ENCODE measurements at places on chromosomes 2 and 18.

DNA sequence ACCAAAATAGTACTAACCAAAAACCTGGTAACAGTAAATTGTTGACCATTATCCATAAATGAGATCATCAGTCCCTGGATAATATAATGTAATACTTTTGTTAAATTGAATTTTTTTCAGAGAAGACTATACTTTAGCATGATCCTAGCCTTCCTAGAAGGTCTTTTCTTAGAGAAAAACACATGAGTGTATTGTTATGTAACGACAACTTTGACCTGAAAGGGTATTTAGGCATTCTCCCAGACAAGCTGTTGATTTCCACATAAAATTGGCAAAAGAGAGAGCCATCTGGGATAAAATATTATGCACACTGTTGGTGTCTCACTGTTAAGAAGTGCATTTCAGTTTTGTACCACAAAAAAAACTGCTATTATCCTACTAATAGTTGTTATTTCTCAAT, 120.0 kb upstream of the MAPRE2 start:
- no peak for DNase-seq

GRCh38 chr2:23583467-23583866, 198.5 kb downstream of the KLHL29 start:
- DNase-seq = no peak

DNA sequence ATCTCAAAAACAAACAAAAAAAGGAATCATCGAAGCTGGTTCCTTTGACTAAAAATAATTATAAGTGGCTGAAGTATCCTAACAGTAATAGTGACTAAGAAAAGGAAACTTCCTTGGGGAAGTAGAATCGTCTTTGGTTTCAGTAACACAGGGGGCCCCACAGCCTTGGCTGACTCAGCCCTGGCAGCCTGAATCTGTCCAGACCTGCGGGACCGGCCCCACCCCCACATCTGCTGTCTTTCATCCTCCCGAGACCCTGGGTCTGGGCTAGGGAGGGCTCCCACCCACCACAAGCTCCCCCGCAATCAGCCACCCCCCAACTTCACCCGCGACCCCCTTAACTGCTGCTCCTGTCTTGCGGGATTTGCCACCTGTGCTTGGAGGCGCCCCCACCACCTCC, 1452.6 kb upstream of the ACVR2A start:
- DNase-seq = no peak

- DNase-seq = no peak
Measured at GRCh38 chr2:126799301-126799700, 99.4 kb upstream of the TEX51 start.

DNA sequence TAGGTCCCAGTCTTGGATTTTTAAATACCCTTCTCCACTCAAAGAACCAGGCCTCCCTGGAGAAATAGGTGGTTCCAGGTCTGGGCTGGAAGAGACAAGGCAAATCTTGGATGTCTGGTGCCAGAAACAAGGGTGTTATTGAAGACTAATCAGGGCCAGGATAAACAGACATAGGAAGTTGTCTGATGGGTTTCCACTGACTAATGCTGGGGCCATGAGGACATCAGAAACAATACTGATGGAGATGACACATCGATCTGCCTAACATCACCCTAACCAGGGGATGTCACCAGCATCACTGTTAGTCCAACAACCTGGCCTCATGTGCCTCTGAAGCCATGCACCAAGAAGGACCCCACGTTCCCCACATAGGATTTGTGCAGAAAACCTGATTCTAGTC, 42.5 kb upstream of the GLI2 start:
- no peak for DNase-seq

DNA sequence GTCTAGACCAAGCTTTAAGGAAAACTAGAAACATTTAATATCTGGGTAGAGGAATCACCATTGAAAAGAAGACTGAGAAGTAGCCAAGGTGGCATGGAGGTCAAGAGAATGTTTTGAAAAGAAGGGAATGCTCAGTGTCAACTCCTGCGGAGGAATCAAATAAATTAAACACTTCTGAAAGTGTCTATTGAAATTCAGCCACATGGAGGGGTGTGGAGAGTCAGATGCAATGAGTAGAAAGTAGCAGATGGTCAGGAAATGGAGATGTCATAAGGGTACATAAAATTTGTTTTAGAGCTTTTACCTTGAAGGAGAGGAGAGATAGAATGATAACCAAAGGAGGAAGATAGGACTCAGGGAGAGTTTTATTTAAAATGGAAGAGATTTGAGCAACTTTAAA, 35.1 kb downstream of the NLRC4 start:
- no peak for DNase-seq
